ENCODE measurements at places on chromosomes 6 and 20. TPM values are rescaled to one million over a fixed set of nuclear protein-coding genes. Genes with fewer than 3 reads are reported as not detected.
A peak's percentile ranks its signal among the peaks of the same experiment; 100 is the strongest.

GRCh38 chr6:44867571-44868334 lies 460.4 kb upstream of the RUNX2 start:
- H3K27me3 ChIP-seq = no peaks in the 10 kb centered on the region
- peaks cover 10% of the 10 kb centered on the region for H3K4me1 ChIP-seq
- H3K4me3 ChIP-seq = no peak overlapping the region
- no peaks in the 10 kb centered on the region for H3K36me3 ChIP-seq
- no peak for DNase-seq

GRCh38 chr6:116298973-116299372 lies 19.2 kb upstream of the TSPYL1 start:
- H3K27me3 ChIP-seq = no peaks in the 10 kb centered on the region
- no peak overlapping the region for H3K4me3 ChIP-seq
- H3K4me1 ChIP-seq = no peaks in the 10 kb centered on the region
- no peak overlapping the region for H3K27ac ChIP-seq

GRCh38 chr20:2109425-2110210 lies 8.0 kb downstream of the STK35 start:
- no peaks in the 10 kb centered on the region for H3K4me1 ChIP-seq
- no peak overlapping the region for H3K27ac ChIP-seq
- peaks cover 69% of the 10 kb centered on the region for H3K36me3 ChIP-seq
- no peak overlapping the region for H3K4me3 ChIP-seq

- DNase-seq = no peak
- no peak overlapping the region for H3K27ac ChIP-seq
- no peak overlapping the region for H3K4me3 ChIP-seq
- no peaks in the 10 kb centered on the region for H3K27me3 ChIP-seq
Observed at GRCh38 chr6:105780146-105780860, 305.8 kb upstream of the PRDM1 start.

DNA sequence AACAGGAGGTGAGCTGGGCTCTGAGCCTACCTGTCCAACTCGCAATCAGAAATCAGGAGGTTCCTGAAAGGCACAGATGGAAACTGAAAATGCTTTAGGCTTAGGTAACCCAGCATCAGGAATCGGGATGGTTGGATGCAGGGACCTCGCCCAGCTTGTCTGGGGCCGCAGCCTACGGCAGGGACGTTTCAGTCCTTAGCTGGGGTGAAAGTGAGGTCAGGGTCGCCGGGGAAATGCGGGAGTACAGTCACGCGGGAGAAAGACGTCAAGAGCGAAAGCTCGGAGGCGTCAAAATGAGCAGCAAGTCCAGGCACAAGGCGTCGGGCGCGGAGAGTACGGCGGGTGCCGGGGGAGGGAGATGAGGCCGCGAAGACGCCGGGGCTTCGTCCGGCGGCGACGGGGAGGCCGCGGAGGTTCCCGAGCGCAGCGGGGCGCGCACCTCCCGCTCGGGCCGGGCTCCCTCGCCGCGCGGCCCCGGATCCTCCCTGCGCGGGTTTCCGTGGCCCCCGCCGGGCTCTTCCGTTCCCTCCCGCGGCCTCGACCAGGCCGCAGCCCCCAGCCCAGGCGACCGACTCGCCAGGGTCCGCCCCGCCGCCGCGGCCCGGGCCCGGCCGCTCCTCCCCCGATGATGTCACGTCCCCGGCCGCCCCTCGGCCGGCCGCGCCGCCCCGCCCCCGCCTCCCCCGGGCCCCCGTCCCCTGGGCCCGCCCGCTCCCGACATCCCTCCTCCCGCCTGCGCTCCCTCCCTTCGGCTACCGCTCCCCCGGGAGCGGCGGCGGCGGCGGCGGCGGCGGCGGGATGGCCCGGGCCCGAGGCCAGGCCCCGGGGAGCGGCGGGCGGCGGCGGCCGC lies at the start of gene EBF4:
Gene EBF4, plus strand, starts transcription at position 745 of the 850 bp plus-strand sequence. CDS start 866 bp downstream, outside the sequence.
- peak; percentile 80 for DNase-seq
- H3K4me3 ChIP-seq = peak within 1 kb of the TSS; percentile 68
- peaks cover 82% of the 10 kb centered on the region for H3K27me3 ChIP-seq
- no peak within 1 kb of the TSS for H3K27ac ChIP-seq

DNA sequence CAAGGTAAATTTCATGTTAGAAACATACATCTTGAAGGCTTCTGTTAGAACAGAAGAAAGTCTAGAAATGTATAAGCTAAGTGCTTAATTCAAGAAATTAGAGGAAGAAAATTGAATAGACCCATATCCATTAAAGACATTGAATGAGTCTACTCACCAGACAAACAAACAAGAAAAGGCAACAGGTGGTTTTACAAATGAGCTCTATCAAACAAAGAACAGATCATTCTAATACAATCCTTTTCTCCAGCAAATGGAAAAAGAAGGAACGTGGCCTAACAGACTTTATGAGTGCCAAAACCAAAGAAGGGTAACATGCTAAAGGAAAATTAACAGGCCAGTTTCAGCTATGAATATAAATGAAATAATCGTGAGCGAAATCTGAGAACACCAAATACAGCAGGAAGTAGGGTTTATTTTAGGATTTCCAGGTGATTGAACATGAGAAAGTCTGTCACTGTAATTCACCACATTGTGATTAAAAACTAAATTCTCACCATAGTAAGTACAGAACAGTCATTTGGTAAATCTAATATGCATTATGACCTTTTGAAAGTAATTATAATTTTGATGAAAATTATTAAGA lies 22.6 kb downstream of the MTHFD1L start:
- H3K27ac ChIP-seq = no peak overlapping the region
- no peak for DNase-seq
- H3K36me3 ChIP-seq = peaks cover 82% of the 10 kb centered on the region
- no peaks in the 10 kb centered on the region for H3K27me3 ChIP-seq
- no peak overlapping the region for H3K4me3 ChIP-seq

GRCh38 chr6:40806256-40806864 lies 219.2 kb upstream of the LRFN2 start:
- H3K27ac ChIP-seq = no peak overlapping the region
- H3K4me3 ChIP-seq = no peak overlapping the region
- H3K4me1 ChIP-seq = no peaks in the 10 kb centered on the region
- H3K27me3 ChIP-seq = no peaks in the 10 kb centered on the region
- no peaks in the 10 kb centered on the region for H3K36me3 ChIP-seq

DNA sequence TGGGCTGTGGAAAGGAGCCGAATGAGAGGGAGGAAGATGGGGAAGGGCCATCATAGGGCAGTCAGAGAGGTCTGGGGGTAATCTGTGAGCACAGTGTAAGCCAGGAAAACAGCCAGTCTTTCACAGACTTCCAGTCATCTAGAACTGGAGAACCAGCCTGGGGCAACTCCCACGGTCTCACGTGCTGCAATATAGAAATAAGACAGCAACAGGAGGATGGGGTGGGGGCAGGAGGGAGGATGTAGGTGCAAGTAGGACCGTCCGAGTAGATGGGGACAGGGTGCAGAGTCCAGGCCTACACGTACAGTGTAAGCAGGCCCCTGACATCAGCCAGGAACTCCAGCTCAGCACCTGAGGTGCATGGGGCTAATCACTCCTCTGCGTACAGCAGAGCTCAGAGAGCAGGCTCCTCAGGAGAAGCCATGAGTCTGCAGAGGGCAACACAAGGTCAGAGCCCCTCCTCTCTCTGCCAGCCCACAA lies 58.2 kb upstream of the TNFAIP3 start:
- DNase-seq = no peak
- H3K27me3 ChIP-seq = no peaks in the 10 kb centered on the region
- no peak overlapping the region for H3K4me3 ChIP-seq
- no peaks in the 10 kb centered on the region for H3K4me1 ChIP-seq
- no peak overlapping the region for H3K27ac ChIP-seq

GRCh38 chr6:130047088-130047995 lies 29.0 kb downstream of the L3MBTL3 start:
- DNase-seq = no peak
- no peaks in the 10 kb centered on the region for H3K27me3 ChIP-seq

- DNase-seq = peak; percentile 46
- no peaks in the 10 kb centered on the region for H3K4me1 ChIP-seq
- H3K27ac ChIP-seq = no peak overlapping the region
- H3K36me3 ChIP-seq = no peaks in the 10 kb centered on the region
- peaks cover 88% of the 10 kb centered on the region for H3K27me3 ChIP-seq
- peak overlapping the region; percentile 70 for H3K4me3 ChIP-seq
Observed at GRCh38 chr6:28785962-28786679, 137.7 kb downstream of the TRIM27 start.

- H3K27ac ChIP-seq = no peak overlapping the region
- H3K27me3 ChIP-seq = no peaks in the 10 kb centered on the region
- peaks cover 13% of the 10 kb centered on the region for H3K36me3 ChIP-seq
- DNase-seq = no peak
Observed at GRCh38 chr6:39209911-39210310, 19.4 kb downstream of the KCNK5 start.

DNA sequence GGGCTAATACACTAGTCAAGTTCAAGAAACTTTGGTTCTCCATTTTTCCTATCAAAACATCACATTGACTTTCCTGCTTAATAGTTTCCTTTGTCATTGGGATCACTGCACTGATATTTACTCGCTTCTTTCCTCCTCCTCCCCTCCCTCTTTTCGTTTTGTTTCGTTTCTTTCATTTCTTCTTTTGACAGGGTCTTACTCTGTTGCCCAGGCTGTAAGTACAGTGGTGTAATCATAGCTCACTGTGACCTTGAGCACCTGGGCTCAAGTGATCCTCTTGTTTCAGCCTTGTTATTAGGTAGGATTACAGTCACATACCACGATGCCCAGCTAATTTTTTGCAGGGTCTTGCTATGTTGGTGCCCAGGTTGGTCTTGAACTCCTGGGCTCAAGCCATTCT lies 12.3 kb downstream of the PAQR8 start:
- no peak overlapping the region for H3K27ac ChIP-seq
- no peak for DNase-seq
- no peaks in the 10 kb centered on the region for H3K4me1 ChIP-seq
- no peaks in the 10 kb centered on the region for H3K36me3 ChIP-seq
- H3K4me3 ChIP-seq = no peak overlapping the region

DNA sequence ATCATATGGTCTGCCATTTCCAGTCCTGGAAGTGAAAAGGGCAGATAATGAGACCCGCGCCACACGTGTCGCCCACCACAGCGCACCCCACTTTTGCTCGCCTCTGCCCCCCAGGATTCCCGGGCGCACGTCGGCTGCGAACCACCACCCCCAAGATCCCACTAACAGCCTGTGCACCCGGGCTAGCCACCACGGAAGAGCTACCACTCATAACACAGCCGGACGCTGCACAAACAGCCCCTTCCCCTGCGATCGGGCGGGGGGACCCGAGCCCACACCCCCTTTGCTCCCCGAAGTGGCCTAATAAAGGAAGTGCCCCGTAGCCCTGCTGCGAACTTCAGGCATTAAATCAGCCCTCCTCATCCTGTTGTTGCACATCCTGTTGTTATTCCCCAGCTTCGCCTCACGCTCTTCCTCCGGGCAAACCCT lies 506 bp downstream of the CITED2 start:
- H3K27me3 ChIP-seq = no peaks in the 10 kb centered on the region
- H3K4me3 ChIP-seq = peak overlapping the region; percentile 97
- DNase-seq = no peak
- H3K4me1 ChIP-seq = peaks cover 20% of the 10 kb centered on the region
- H3K27ac ChIP-seq = peak overlapping the region; percentile 97

GRCh38 chr6:14197118-14197517 lies 79.5 kb downstream of the CD83 start:
- no peaks in the 10 kb centered on the region for H3K36me3 ChIP-seq
- no peak for DNase-seq
- no peak overlapping the region for H3K4me3 ChIP-seq
- H3K4me1 ChIP-seq = peaks cover 4% of the 10 kb centered on the region

DNA sequence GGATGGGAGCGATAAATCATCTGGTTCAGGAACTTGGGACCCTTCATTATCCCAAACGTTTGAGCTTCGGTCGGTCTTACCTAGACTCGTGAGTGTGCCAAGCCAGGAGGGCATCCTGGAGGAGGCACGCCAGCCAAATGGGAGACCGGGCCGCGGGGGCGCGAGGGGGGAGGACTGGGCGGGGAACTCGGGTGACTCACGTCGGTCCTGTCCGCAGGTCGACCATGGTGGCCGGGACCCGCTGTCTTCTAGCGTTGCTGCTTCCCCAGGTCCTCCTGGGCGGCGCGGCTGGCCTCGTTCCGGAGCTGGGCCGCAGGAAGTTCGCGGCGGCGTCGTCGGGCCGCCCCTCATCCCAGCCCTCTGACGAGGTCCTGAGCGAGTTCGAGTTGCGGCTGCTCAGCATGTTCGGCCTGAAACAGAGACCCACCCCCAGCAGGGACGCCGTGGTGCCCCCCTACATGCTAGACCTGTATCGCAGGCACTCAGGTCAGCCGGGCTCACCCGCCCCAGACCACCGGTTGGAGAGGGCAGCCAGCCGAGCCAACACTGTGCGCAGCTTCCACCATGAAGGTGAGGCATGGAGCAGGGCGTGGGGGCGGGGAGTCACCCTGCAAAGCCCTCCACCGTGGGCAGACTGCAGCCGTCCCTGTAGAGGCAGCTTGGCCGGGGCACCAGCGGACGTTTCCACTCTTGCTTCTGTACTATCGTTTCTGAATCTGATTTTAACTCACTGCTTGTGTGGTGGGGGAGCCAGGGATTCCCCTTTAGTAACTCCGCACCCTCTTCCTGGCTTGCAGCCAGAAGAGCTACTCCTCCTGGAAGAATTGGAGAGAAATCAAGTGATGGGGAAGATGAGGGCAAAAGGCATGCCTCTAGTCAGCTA lies 2.7 kb downstream of the BMP2 start:
- peaks cover 61% of the 10 kb centered on the region for H3K36me3 ChIP-seq
- peaks cover 2% of the 10 kb centered on the region for H3K4me1 ChIP-seq
- H3K27me3 ChIP-seq = no peaks in the 10 kb centered on the region
- H3K27ac ChIP-seq = no peak overlapping the region

GRCh38 chr20:63580796-63581461 lies 6.9 kb upstream of the HELZ2 start:
- peak; percentile 67 for DNase-seq
- no peak overlapping the region for H3K27ac ChIP-seq
- no peaks in the 10 kb centered on the region for H3K27me3 ChIP-seq
- no peaks in the 10 kb centered on the region for H3K4me1 ChIP-seq
- no peak overlapping the region for H3K4me3 ChIP-seq

- peak overlapping the region; percentile 96 for H3K4me3 ChIP-seq
- H3K27me3 ChIP-seq = peaks cover 37% of the 10 kb centered on the region
- H3K36me3 ChIP-seq = no peaks in the 10 kb centered on the region
Observed at GRCh38 chr6:93418408-93419303, 703 bp downstream of the EPHA7 start.

GRCh38 chr20:47202733-47203667 lies 153.5 kb downstream of the ZMYND8 start:
- H3K4me1 ChIP-seq = no peaks in the 10 kb centered on the region
- H3K4me3 ChIP-seq = no peak overlapping the region
- H3K27me3 ChIP-seq = no peaks in the 10 kb centered on the region
- H3K36me3 ChIP-seq = no peaks in the 10 kb centered on the region
- no peak for DNase-seq

GRCh38 chr20:33443512-33444239 lies at the start of gene SNTA1:
Gene SNTA1, minus strand, starts transcription at chr20:33443763. Its CDS starts 143 bp downstream, at chr20:33443620.
- H3K36me3 ChIP-seq = no peaks in the 10 kb centered on the region
- H3K27me3 ChIP-seq = peaks cover 18% of the 10 kb centered on the region
- H3K27ac ChIP-seq = no peak within 1 kb of the TSS
- no peaks in the 10 kb centered on the region for H3K4me1 ChIP-seq
- H3K4me3 ChIP-seq = peak within 1 kb of the TSS; percentile 79

The CD24 gene
- 392 TPM for total RNA-seq

The HCK gene
- total RNA-seq = 0.70 TPM

The GGTLC1 gene
- total RNA-seq = not detected

The HLA-DRA gene
- not detected for total RNA-seq

The RAB44 gene
- total RNA-seq = not detected

The BCAS1 gene
- not detected for total RNA-seq

The C6orf52 gene
- 4.1 TPM for total RNA-seq

The ULBP1 gene
- total RNA-seq = 0.40 TPM
